ENCODE measurements at places on chromosomes 6 and 20.
A peak's percentile ranks its signal among the peaks of the same experiment; 100 is the strongest.

DNA sequence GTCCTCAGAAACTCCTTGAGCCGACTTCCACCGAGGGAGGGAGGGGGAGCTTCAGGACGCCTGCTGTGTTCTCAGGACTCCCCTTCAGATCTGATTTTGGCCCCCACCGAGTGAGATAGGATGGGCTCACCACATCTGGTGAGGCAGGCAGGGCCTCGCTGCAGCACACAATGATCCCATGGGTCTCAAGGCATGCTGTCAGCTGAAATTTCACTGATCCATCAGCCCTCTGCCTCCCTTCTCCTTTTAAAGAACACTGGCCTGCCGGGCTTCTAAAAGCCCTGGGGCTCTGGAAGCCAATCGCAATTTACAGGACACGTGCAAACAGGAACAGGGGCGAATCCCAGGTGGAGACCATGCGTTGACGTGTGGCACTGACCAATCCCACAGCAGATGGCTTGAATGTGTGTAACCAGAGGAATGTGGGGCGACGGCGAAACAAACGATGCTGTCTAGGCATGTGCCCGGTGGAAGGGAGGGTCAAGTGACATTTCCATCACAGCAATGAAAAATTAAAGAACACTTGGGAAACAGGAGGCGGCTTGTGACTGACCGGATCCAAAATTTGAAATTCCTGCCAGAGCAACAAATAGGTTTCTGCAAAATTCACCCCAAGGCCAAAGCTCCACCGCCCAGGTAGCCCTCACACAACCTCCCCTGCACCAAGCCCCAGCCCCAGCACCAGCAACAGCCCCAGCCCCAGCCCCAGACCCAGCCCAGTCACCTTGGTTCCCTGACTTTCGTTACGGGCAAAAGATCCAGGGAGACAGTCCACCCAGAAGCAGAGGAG, 167.1 kb upstream of the ZNF337 start:
- DNase-seq = peak; percentile 83

- DNase-seq = no peak
Observed at GRCh38 chr6:16851044-16851540, 89.8 kb upstream of the ATXN1 start.

DNA sequence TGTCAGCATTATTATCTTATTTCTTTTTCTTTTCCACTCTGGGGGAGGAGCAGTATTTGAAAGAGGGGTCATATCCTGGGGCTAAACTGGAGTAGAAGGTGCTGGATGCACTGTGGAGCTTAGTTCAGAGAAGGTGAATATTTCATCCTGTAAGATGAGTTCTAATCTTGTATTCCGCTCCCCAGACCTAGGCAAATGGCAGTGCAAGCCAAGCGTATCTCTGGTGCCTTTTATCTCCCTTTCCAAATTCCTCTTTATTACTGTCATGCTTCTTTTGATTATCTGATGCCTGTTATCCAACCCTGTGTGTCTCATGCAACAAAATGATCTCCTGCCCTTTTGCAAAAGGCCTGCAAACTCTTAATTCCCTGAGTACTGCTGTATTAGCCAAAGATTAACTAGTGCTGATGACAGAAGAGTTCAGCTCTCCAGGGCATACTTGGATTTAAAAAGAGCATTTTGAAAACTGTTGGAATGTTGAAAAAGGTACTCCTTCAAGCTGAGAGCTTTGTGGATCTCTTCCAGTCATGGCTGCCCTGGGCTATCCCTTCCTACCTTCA, 138.0 kb downstream of the CARMIL1 start:
- DNase-seq = no peak

GRCh38 chr6:148650941-148651505, 95.8 kb upstream of the UST start:
- DNase-seq = no peak

DNA sequence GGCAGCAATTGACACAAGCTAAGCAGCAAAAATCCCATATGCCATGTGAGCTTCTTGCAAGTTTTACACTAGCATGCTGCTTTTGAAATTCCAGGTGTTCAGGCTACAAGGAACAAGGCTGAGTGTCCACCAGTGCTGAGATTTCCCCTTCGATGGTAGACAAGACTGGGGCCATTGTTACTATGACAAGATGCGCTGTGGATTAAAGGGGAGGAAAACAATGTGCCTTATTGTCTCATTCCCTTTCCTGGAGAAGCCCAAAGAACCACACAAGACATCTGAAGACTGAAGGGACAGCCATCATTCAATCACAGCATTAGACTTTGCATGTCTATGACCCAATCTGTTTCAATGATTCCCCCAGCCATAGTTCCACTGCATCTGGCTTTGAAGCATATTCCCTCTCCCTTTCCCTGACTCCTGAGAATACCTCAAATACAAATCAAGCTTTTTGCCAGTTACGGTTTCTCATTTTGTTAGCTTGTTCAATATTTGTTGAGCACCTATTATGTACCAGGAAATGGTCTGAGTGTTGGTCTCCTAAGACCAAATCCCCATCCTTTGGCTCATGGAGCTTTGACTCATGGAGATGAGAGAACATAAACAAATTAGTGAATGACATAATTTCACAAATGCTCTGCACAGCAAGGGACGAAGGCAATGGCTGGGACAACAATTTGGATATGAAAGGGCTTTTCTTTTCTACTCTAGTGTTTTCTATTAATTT, 23.4 kb upstream of the SCGN start:
- no peak for DNase-seq

GRCh38 chr20:19073584-19074218, 138.7 kb upstream of the SLC24A3 start:
- peak; percentile 57 for DNase-seq

GRCh38 chr6:139473731-139474130, 99.3 kb upstream of the CITED2 start:
- DNase-seq = no peak

DNA sequence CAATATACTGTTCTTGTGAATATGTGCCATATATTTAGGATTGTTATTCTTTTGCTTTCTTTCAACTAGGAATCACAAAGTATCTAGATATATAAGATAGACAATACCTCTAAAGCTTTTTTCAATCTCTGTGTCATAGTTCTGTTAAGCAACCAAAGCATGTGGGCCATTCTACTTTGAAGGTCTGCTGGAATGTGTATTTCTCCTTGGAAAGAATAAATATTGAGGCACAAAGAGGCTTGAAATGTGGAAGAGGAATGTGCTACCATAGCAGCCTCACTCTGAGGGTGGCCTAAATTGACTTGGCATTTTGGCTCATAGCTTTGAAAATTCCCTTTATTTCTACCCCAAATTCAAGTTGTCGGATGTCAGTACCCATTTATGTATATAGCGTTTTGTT, 488.5 kb upstream of the MAN1A1 start:
- no peak for DNase-seq

DNA sequence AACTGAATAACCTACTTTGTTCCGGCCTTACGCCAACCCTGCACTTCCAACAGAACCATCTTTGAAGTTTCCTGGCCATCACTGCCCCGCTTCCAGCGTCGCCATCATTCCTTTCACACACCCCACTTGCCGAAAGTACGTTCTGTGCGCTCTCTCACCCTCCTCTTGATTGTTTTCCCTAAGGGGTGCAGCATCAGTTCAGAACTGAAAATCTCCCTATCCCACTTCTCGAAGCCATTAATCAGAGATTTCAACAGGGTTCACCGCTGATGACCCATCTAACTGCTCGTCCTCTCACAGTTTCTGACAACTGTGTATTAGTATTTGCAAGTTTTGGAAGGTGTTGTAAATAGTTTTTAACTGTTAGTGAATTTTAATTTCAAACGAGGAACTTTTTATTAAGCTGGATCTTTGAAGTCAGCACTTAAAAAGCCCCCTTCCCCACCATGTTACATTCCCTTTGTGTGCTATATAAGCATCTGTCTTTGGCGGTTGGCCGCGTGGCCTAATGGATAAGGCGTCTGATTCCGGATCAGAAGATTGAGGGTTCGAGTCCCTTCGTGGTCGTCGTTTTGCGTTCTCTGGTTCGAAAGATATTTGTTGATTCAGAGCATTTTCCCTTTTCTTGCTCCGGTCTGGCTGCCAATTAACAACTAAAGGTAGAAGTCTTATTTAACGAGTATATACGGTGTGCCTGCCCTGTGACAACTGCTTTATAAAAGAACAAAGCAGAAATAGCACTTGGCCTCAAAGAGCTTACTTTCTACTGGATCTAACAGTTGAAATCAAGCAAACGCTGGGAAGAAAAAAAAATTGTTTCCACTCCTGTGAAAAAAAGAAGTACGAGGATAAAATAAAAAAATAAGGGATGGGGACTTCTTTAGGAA, 42.6 kb downstream of the TRIM27 start:
- peak; percentile 90 for DNase-seq

DNA sequence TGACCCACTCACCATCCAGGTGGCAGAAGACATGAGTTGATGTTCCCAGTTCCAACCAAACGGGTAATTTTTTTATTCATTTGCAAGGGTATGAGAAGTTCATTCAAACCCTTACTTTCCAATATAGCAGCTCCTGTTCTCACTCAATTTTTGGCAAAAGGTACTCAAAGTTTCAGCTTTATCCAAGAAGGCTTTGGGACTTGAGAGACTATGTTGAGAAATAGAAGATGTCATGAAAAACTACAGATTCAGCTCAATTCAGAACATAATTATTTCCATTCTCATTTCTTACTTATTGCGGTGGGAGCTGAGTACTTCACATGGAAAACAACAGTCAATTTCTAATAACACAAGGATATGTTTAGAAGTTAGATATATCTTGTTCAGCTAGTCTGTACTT, 162.3 kb downstream of the FNDC1 start:
- DNase-seq = no peak

GRCh38 chr20:57568088-57568896, 7.4 kb downstream of the PCK1 start:
- DNase-seq = no peak

DNA sequence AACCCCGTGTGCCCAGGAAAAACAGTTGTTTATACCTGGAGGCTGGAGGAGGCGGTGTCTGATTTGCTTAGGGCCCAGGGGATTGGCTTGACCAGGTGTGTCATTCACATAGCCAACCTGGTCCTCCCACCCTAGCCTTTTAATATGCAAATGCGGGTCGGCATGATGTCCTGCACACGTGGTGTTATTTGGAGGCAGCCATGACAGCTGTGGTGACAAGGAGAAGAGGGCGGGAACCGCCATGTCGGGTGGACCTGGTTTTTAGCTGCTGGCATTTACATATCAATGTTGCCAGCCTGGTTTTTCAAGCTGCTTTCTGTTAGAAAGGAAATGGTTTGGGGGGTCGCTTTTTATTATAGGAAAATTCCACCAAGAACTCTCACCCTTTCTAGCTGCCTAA, 291.4 kb upstream of the QKI start:
- DNase-seq = no peak

DNA sequence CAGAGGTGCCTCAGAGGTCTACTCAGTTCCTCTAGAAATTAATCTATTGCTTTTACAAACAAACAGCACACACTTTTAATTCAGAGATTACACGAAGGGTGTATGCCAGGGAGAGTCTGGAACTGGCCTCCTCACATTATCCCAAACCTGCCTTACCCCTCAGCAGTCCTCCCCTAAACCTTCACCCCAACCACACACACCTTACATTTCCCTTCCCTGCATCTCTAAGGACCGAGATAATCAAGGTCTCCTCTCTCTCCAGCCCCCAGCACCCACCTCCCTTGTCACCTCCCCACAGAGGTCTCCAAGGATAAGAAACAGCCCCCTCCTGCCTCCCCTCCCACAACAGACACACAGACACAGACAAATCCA, 6.1 kb downstream of the HLA-DRB1 start:
- DNase-seq = no peak

- DNase-seq = no peak
Observed at GRCh38 chr6:106334646-106335448, 9.3 kb upstream of the ATG5 start.

DNA sequence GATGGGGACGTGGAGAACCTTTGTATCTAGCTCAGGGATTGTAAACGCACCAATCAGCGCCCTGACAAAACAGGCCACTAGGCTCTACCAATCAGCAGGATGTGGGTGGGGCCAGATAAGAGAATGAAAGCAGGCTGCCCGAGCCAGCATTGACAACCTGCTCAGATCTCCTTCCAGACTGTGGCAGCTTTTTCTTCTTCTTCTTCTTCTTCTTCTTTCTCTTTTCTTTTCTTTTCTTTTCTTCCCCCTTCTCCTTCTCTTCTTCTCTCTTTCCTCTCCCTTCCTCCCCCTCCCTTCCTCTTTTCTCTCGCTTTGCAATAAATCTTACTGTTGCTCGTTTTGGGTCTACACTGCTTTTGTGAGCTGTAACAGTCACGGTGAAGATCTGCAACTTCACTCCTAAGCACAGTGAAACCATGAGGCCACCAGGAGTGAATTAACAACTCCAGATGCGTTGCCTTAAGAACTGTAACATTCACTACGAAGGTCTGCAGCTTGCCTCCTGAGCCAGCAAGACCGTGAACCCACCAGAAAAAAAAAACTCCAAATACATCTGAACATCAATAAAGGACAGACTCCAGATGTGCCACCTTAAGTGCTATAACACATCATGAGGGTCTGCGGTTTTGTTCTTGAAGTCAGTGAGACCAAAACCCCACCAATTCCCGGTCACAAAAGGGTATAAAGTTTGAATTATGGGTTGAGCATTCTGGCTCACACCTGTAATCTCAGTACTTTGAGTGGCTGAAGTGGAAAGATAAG, 19.6 kb upstream of the SERPINB1 start:
- DNase-seq = no peak

DNA sequence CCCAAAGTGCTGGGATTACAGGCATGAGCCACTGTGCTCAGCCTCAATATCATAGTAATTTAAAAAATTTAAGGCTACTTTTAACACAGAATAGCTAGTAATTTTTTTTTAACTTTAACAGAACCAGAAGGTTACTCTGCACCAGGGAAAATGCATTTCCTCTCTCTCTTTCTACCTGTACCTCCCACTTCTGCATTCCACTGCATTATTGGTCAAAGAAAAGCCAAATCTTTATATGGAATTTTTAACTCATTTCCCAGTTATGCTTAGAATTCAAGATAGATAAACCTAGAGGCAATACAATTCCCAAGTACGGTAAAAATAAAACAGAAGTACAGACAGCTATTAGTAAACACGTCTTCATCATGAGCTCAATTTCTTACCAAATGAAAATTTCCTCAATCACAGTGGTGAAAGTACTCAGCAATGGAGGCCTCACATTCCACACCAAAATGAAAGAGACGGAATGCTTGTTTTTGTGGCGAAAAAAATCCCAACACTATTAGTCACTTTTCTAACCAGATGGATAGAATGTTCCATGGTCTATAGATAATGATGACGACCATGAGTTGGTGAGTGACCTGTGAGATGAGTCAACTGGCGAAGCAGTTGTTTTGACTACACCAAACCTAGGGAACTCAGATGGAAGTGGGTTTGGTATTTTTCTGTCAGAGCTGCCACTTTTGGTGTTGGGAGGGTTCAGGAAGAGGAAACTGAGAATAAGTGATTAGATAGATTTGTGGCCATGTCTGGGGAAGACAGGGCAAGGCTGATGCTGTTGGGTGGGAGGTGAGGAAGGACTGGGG, 104.7 kb upstream of the SGK1 start:
- DNase-seq = no peak

- DNase-seq = no peak
Observed at GRCh38 chr6:108587258-108588059, 26.7 kb downstream of the FOXO3 start.

DNA sequence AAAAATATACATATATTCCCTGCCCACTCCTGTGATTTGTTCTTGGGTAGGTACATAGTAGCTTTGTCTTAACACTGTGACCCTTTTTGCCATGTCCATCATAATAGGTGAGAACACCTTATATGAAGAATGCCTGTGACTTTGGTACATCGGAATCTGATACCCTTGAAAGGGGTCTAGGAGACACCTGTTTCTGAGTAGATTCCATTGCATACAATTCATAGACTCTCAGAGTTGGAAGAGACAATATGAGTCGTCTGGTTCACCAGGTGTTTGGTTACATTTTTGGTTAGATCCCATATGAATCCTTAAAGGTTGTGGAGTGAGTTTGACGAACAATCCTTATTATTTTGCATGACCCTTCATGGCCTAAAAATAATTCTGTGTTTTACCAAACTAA, 36.3 kb downstream of the RNF144B start:
- DNase-seq = no peak
